MM.1S (cell line): ENCODE measurements at places on chromosomes 4 and X.

- no peak for DNase-seq
- H3K27ac ChIP-seq: no peak overlapping the region
- no peaks in the 10 kb centered on the region for H3K36me3 ChIP-seq
- H3K4me3 ChIP-seq: no peak overlapping the region
- H3K4me1 ChIP-seq: no peaks in the 10 kb centered on the region
These were observed 3.8 kb downstream of the PLAC1 start for GRCh38 chrX:134654398-134655012.

DNA sequence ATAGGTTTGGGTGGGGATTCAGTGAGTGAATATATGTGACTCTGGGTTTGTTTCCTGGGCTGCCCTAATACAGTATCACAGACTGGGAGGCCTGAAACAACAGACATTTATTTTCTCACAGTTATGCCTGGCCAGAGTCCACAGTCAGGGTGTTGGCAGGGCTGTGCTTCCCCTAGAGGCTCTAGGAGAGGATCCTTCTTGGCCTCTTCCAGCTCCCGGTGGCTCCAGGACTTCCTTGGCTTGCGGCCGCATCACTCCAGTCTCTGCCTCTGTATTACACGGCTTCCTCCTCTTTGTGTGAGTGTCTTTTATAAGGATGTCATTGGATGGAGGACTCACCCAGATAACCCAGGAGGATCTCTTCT lies 5.2 kb upstream of the JAKMIP1 start:
- DNase-seq: no peak
- peaks cover 12% of the 10 kb centered on the region; the same call in 1 of the 2 replicates for H3K27me3 ChIP-seq
- peaks cover 6% of the 10 kb centered on the region; the same call in 1 of the 2 replicates for H3K4me1 ChIP-seq
- no peaks in the 10 kb centered on the region for H3K36me3 ChIP-seq
- no peak overlapping the region for H3K4me3 ChIP-seq

DNA sequence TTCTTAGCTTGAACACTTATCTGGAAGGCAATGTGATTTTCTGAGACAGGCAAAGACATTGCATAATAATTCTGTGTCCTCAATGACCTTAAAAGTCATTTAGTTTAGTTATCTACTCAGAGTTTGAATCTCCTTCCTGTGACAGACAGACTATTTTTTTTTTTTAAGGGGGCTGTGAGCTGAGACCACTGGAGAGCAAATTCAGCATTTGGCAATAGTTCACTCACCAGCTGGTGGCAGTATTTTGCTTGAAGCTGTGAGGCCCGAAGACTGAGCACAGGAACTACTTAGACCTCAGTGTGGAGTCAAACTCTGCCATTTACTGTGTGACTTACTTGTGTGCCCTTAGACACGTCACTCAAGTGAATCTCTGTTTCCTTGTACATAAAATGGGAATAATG lies 22.9 kb upstream of the CPE start:
- H3K27ac ChIP-seq: no peak overlapping the region
- no peaks in the 10 kb centered on the region for H3K27me3 ChIP-seq
- H3K4me3 ChIP-seq: no peak overlapping the region
- H3K4me1 ChIP-seq: no peaks in the 10 kb centered on the region
- H3K36me3 ChIP-seq: no peaks in the 10 kb centered on the region

- H3K27ac ChIP-seq: no peak overlapping the region
- DNase-seq: no peak
- H3K27me3 ChIP-seq: no peaks in the 10 kb centered on the region
- no peaks in the 10 kb centered on the region for H3K4me1 ChIP-seq
These were observed 115.2 kb downstream of the FAM53A start for GRCh38 chr4:1568855-1569460.

GRCh38 chr4:78776729-78777575 lies 802 bp downstream of the BMP2K start:
- peak; percentile 56 for DNase-seq
- peak overlapping the region; percentile 78 for H3K4me3 ChIP-seq

- H3K4me1 ChIP-seq: no peaks in the 10 kb centered on the region
- H3K27me3 ChIP-seq: no peaks in the 10 kb centered on the region
- no peak overlapping the region for H3K4me3 ChIP-seq
- no peak overlapping the region for H3K27ac ChIP-seq
These were observed 30.9 kb upstream of the TRPC5 start for GRCh38 chrX:112113460-112113859.

DNA sequence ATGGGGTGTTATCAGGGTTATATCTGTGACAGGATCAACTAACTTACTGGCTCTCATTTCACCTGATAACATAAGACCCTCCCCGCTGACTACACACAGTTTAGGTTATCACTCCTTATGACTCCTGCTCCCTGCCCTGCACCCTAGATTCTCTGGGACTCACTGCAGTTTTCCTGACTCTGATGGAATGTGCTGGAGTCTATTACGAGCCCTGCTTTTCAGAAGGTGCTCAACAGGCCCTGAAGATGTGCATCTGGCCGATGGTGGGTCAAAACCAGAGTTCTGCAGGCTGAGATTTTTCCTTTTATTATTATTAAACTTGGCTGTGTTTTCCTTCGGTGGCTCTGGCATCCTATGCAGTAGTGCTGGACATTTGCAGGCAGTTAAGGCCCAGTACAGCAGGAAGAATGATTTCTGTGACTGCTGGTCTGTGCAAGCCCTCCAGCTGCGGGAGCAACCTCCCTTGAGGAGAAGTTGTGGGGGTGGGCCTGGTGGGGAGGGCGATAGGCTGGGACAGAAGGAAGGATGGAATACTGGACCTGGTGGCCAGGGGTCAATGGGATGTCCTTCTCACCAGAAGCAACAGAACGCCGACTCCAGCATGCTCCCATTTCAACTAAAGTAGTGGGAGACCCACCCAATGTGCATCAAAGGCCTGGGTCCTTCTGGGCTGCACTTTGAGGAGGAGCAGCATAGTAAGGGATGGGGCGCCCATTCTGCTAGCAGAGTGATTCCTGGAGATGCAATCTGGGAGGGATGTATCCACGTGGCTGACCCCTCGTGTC lies 11.0 kb downstream of the SOD3 start:
- H3K27me3 ChIP-seq: no peaks in the 10 kb centered on the region
- H3K36me3 ChIP-seq: no peaks in the 10 kb centered on the region
- H3K4me1 ChIP-seq: 0 out of 2 replicates have a peak, but pooled peaks cover 8% of the 10 kb centered on the region
- no peak for DNase-seq

GRCh38 chrX:107154787-107155620 lies 36.4 kb upstream of the RBM41 start:
- DNase-seq: no peak
- no peak overlapping the region for H3K27ac ChIP-seq
- no peak overlapping the region for H3K4me3 ChIP-seq
- no peaks in the 10 kb centered on the region for H3K27me3 ChIP-seq
- no peaks in the 10 kb centered on the region for H3K36me3 ChIP-seq

DNA sequence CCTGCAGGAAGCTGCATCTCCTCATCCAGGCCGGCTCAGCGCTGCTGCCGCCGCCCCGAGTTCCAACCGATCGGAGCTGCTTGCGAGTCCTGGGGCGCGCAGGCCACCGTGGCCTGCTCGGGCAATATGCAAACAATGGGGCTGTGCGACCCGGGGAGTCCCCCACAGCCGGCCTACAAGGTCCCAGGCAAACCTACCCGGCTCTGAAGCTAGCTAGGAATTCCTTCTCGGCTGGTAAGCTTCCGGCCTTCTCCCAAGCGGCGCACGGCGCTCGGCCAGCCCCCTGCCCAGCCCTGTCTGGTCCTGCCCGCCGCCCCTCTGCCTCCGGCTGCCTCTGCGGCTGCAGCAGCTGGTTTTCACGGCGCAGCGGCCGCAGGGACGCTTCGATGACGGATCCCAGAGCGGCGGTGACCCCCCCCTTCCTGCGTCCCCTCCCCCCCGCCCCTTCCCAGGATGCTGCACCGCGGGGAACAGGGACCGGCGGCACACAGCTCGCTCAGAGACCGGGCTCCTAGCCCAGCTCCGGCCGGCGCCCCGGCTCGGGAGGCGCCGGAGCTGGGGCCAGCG lies 59.4 kb downstream of the TSC22D3 start:
- H3K27me3 ChIP-seq: no peaks in the 10 kb centered on the region
- H3K36me3 ChIP-seq: 0 out of 2 replicates have a peak, but pooled peaks cover 4% of the 10 kb centered on the region
- peaks cover 26% of the 10 kb centered on the region for H3K4me1 ChIP-seq
- peak overlapping the region; percentile 95 for H3K27ac ChIP-seq
- peak overlapping the region; percentile 81 for H3K4me3 ChIP-seq
- peak; percentile 27 for DNase-seq

DNA sequence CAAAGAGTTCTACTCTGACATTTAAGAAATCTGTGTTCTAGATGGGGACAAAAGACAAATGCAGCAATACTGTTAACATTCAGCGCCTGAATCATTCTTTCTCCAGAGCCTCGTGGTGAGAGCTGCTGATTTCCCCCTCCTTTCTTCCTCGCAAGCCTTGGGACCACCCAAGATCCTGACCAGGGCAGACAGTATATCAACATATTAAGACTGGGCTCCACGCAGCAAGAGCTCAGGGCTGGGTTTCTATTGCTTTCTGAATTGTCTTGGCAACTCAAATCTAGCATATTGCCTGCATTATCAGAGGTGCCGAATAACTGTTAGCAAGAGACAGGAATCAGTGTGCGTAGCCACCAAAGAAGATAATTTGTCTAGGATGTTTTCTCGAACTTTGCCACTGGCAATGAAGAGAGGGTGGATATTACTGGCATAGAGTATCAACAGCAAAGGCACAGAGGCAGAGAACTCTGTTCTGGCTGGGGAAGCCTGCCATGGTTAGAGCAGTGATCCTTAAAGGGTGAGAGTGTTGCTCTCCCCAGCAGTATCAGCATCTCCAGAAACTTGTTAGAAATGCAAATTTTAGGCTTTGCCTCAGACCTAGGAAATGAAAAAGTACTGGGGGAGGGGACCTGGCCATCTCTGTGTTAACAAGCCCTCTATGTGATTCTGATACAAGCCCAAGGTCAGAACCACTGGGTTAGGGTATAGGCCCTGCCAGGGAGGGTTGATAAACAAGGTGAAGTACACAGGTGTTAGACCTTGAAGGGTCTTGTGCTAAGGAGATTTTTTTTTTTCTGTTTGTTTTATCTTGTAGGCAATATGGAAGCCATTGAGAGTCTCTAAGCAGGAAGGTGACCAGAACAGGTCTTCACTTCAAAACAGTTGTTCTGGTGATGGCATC lies 46.2 kb upstream of the MID1IP1 start:
- DNase-seq: peak; percentile 12
- H3K27me3 ChIP-seq: no peaks in the 10 kb centered on the region
- H3K36me3 ChIP-seq: no peaks in the 10 kb centered on the region
- no peak overlapping the region for H3K27ac ChIP-seq
- H3K4me3 ChIP-seq: no peak overlapping the region

DNA sequence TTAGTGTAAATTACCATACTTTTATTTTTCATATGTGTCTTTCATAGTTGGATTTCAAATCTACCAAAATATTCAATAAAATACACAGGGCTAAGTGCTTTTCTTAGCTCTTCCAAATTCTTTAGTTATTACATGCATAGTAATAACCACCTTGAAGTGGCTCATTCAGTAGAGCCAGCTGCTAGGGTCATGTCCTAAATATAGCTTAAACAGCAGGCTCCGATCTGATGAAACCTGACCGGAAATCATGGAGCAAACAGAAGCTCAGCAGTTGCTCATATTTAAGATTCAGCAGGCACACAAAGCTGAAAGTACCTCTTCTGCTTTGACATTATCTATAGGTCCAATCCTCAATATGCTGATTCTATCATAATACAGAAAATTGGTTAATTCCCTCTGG lies 1470.4 kb downstream of the ADGRL3 start:
- no peaks in the 10 kb centered on the region for H3K4me1 ChIP-seq
- H3K27ac ChIP-seq: no peak overlapping the region
- no peaks in the 10 kb centered on the region for H3K27me3 ChIP-seq
- DNase-seq: peak; percentile 14
- H3K4me3 ChIP-seq: no peak overlapping the region

DNA sequence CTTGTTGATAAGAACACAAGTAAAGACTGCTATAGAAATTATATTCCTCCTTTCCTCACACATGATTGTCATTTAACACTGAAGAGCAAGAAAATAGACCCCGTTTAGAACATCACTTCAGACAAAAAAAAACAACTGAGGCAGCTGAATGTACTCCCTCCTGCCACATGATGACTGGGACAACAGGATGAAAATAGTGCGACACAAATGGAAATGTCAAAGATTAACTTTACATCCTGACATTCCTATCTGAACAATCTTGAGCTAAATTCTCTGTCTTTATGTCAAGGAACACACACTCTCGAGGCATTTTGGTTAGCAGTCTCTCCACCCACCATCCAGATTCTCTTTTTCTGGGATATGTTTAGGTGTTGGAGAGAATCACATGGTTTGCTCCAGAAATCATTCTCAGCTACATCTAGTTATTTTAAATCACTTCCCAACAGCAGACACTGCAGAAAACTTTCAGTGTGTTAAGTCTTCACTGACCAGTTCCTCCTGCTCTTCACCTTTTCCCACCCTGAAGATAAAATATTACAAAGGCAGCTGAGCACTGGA lies 16.3 kb upstream of the KCNIP4 start:
- H3K4me1 ChIP-seq: no peaks in the 10 kb centered on the region
- no peak overlapping the region for H3K27ac ChIP-seq
- no peak overlapping the region for H3K4me3 ChIP-seq
- no peaks in the 10 kb centered on the region for H3K27me3 ChIP-seq
- DNase-seq: no peak
- no peaks in the 10 kb centered on the region for H3K36me3 ChIP-seq

DNA sequence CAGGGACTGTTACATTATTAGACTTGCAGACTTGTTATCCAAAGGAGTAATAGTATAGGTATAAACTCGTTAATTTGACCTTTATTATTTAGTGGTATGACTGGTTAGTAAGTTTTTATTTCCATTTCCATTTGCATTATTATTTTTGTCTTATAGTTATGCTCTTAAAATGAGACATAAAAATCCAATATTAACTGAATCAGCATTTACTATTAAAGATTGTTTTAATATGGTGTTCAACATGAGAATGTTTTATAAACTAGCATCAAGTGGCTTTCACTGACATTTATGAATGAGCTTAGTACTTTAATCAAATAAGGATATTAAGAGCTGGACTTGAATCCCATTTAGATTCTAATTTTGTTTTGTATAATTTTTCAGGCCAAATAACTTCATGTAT lies 228.1 kb upstream of the HAND2 start:
- H3K4me1 ChIP-seq: no peaks in the 10 kb centered on the region
- no peak overlapping the region for H3K4me3 ChIP-seq
- DNase-seq: no peak
- no peaks in the 10 kb centered on the region for H3K36me3 ChIP-seq
- no peak overlapping the region for H3K27ac ChIP-seq

DNA sequence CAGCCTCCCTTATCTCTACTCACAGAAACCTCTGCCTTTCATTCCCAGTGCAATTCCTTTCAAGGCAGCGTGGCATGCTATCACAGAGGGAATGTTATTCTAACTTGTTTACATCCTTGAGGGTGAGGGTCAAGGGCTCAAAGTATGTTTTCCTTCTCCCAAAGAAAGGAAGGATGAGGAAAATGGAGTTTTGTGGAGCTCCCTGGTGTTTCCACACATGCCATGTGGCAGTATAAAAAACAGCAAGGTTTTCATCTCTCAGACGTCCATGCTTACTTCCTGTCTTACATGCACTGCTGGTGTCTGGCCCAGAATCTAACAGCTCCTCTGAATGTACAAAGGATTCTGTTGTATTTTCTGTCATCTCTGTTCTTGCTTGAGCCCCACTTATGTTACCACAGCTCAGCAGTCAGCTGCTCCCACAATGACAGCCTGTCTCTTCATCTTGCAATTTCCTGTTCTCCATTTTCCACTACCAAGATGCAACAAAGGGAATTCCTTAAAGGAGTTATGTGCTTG lies 128.0 kb downstream of the SNCA start:
- no peak for DNase-seq
- no peak overlapping the region for H3K4me3 ChIP-seq
- H3K27me3 ChIP-seq: no peaks in the 10 kb centered on the region
- H3K4me1 ChIP-seq: no peaks in the 10 kb centered on the region
- no peaks in the 10 kb centered on the region for H3K36me3 ChIP-seq

- no peak overlapping the region for H3K27ac ChIP-seq
- H3K27me3 ChIP-seq: no peaks in the 10 kb centered on the region
- no peaks in the 10 kb centered on the region for H3K4me1 ChIP-seq
- H3K36me3 ChIP-seq: no peaks in the 10 kb centered on the region
- no peak overlapping the region for H3K4me3 ChIP-seq
- DNase-seq: peak; percentile 54
These were observed 23.4 kb upstream of the SLC10A7 start for GRCh38 chr4:146545102-146545501.
